ENCODE measurements at places on chromosomes 1 and 21.

DNA sequence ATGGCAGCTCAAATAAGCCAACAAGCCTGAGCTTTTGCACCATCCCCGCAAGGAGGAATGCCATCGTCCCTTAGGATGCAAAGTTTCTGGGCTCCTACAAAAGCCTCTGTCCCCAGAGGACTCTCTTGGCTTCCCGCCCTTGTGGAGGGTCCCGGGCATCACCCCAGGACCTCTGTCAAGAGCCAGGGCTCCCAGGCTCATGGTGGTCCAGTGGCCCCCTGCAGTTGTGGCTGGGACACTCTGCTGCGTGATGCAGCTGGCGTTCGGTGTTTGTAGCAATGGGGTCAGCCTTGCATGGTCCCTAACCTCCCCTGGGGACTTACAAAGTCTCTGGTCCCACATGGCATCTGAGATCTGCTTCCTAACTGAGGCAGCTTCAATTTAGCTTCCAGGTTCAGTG, 104.7 kb downstream of the RIPK4 start:
- DNase-seq, result no peak

DNA sequence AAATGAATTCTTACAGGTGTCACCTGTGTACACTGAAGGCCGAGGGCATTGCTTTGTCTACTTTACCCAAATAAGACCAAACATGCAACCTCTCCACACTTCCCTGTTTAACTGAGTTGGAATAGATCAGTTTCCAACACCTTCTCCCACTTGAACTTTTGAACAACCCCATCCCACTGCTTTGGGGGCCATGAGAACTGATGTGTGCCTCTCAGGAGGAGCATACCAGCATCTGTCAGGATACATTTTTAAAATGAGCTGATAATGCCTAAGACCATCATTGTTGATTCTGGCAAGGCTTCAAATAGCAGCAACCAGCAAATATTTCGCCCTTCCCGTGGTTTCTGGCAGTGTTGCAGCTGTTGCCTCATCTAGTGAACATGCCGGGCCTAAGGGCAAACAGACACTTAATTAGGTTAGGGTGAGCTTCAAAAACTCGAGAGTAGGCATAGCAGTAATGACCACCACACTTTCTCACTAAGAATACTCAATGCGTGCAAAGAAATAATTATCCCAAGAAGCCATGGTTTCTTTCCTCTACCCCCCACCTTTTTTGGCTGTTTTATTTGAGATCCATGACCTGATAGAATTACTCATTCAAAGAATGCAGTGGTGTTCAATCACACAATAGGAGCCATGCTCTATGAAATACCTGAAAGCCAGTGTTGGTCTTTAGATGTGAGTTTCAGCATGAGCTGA, 63.7 kb downstream of the MAP10 start:
- no peak for DNase-seq

- DNase-seq, result peak; percentile 43
Measured at GRCh38 chr1:158035976-158036583, 42.6 kb downstream of the KIRREL1 start.

- peak; percentile 69 for DNase-seq
Measured at GRCh38 chr1:112706505-112707220, at the start of gene RHOC. RHOC (minus strand) TSS chr1:112707127; CDS start chr1:112703799, 3,328 bp downstream.

GRCh38 chr1:2378956-2379732, 12.2 kb downstream of the MORN1 start:
- no peak for DNase-seq

DNA sequence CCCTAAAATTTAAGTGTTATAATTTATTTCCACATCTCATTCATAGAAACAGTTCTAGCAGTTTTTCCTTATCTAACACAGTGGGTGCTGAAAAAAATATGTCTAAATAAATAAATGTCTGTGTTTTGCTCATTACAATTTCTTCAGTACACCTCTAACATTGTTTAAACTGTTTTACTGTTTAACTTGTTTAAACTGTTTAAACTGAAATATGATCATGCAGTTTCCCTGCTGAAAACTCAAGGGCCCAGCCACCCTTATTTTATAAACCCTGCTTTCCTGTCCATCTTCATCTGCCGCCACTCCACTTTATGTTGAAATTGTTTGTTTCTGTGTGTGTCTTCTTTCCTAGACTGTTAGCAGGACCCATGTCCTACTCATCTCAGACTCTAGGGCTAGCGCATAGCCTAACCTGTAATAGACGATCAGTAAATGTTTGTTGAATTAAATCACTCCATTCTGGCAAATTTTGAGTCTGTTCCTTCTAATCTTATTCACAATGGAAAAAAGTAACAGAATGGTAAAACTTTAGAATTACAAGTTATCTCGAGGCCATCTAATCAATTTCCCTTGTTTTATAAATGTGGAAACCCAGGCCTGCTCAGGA, 9.4 kb upstream of the PIK3C2B start:
- DNase-seq, result no peak

- no peak for DNase-seq
Measured at GRCh38 chr21:44402323-44403105, 49.1 kb downstream of the TRPM2 start.

DNA sequence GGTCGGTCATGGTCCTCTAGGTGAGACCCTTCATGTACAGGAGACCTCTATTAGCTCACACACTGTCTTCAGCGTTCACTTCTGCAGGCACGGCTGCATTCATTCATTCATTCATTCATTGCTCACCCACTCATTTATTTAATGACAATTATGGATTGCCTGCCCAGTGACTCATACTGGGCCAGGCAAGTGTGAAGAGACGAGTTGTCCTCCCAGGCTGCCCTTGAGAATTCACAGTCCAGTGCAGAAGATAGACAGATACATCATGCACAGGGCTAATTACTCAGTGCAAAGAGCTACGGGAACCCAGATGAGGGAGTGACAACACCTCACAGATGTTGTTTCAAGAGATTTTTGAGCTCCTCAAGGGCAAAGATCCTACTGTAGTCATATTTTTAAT, 248.4 kb downstream of the TNR start:
- DNase-seq, result no peak

DNA sequence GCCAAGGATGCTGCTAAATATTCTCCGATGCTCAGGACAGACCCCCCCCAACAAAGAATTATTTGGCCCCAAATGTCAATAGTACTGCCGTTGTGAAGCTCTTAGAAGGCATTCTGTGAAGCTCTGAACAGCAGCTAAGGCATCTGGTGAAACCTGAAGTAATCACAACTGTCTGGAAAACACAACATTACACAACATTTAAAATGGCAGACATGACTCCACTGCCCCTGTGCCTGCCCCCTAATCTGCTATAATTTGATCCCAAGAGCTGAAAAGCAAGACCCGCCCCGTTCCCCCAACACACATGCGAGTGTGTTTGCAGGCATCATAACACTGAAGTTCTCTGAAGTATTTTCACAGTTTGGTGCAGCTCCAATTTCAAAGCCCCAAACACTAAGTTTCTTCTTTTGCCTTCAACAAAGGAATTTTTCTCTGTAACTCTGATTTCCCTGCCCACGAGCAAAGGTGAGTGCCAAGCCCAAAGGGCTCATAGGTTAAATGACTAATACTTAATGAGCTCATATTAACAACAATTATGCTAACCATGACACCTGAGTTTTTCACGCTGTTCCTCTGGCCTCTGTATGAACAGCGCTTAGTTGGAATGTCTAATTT, 129.2 kb downstream of the CLIC6 start:
- peak; percentile 51 for DNase-seq

DNA sequence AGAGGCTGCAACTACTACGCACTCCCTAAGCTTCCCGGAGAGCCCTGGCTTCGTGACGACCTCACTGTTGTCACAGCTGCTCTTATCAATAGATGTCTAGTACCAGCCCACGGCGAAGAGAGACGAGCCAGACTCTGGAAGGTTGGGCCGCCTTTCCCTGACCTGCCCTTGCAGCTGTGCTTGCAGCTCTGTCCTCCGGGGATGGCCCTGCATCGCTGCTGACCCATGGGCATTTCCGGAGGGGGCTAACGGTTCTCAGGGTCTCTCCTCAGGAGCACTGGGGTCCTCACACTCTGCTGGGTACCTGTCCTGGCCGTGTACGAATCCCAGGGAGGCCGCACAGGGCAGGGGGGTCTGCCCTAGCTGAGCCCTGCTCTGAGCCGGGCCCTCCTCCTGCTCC, 93.8 kb upstream of the COL6A1 start:
- DNase-seq, result no peak

- no peak for DNase-seq
Measured at GRCh38 chr1:220454155-220454777, 73.7 kb upstream of the MARK1 start.

- DNase-seq, result no peak
Measured at GRCh38 chr21:45996311-45997204, 15.0 kb downstream of the COL6A1 start.

DNA sequence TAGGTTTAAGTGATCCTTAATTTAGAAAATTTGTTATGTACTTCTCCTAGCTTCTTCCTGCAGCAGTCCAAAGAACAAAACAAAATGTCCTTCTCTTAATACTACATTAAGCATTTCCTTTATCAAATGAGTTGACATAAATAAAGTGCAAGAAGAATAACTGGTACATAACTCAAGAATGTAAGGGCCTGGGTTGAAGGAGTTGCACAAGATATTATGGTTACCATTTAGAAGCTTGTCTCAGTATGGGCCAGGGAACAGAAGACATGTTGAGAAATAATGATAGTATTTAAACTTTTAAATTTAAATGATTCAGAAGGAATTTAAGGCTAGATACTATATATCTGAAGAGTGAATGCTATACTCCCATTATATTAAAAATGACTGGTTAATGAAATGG, 23.5 kb downstream of the SUCO start:
- DNase-seq, result no peak

DNA sequence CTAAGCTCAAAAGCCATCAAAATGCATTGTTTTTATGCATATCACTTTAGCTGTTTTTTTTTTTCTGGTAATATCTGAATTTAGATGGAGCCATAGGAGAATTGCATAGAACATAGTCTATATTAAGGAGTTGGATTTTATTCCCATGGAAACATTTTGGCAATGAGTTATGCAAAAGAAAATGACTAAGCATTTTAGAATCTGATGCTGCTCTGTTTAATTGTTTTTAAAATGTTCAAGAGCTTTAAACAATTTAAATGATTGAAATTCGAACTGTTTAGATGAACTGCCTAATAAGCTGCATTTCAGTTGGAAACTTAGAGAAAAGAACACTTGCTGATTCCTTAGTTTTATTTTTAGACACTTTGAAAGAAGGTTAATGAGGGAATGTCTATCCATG, 1531.5 kb upstream of the B3GALT2 start:
- no peak for DNase-seq

- no peak for DNase-seq
Measured at GRCh38 chr1:56491441-56491840, 87.9 kb downstream of the PLPP3 start.

DNA sequence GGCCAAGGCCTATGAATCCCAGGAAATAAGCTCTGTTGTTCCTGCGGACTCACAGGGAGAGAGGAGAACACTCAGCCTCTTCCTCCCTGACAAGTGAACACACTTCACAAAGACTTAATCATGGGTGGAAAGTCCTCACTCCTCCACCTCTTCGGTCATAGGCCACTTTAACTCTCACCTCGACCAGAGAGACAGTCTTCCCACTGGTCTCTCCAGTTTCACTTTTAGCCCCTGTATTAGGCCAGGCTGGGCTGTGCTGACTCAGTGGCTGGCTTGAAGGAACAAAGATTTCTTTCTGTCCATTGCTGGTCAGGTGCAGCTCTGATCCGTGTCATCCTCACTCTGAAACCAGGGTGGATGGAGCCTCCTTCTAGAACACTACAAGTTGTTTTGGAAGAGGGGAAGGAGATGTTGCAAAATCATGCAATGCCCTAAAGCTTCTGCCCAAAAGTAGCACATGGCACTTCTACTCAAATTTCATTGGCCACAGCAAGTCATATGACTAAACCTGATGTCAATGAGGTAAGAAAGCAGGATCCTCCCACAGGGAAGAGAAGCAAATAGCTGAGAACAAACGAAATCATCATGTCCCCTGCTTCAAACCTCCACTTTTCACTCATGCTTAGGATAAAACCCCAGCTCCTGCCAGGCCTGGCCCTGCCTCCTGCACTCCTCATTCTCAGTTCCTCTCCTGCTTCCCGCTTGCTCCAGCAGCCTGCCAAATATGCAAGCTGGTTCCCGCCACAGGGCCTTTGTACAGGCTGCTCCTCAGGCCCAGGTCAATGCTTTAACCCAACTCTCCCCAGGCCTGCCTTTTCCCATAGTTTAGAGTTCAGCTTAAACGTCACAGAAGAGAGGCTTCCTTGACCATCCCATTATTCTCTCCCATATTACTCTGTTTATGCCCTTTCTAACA, 150.5 kb upstream of the RUNX3 start:
- peak; percentile 70 for DNase-seq

GRCh38 chr1:61081686-61082310, 563 bp upstream of the NFIA start:
- no peak for DNase-seq

DNA sequence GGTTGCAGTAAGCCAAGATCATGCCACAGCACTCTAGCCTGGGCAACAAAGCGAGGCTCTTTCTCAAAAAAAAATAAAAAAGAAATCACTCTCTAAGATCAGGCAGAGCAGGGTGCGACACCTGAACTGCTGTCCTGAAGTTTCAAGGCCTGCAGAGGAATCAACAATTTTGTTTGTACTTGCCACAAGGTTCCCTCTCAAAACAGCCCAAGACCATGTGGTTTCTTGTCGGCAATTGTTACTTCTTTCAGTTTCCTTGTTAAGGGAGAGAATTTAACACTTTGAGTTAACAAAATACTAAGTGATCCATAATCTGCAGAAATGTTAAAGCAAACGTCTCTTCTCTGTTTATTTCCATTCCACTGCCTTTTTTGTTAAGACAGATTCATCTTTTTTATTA, 36.5 kb downstream of the MACO1 start:
- DNase-seq, result no peak

DNA sequence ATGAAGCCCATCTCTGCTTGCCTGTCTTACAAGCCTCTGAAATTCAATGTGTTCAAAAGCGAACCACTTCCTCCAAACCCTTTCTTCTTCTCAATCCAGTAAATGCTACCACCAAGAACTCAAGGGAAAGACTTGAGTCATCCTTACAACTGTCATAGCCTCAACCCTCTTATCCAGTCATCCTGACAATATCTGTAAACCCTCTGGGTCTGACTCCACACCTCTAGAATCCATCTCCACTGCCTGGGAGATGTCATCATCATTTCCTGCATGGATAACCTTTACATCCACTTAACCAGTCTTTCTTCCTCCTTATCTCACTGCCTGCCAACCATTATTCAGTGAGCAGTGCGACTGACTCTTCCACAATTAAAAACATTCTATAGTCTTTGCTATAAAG, 441.1 kb downstream of the SETD4 start:
- peak; percentile 18 for DNase-seq

DNA sequence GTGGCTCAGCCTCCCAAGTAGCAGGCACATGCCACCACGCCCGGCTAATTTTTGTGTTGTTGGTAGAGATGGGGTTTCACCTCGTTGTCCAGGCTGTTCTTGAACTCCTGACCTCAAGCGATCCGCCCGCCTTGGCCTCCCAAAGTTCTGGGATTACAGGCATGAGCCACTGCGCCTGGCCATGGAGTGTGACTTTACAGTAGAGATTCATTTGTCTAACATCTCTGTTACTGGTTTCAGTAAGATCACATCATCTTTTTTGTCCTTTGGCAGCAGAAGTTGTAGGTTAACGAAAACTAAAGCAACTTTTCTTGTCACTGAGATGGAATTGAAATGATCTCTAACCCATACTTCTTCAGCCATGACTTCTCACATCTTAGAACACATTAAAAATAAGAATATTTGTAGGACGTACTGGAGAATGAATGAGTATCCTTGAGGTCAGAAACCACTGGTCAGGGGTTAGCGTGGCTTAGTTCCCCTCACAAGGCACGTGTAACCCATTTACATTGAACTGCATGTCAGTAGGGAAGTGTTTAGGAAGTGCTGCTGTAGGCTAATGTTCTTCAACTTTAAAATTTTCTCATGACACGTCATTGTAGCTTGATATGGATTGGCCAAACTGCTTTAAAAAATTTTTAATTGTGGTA, 75.9 kb downstream of the CAMTA1 start:
- DNase-seq, result no peak

All from inflammatory macrophage treated with lipopolysaccharide for 4 hours (primary cell).